Activated T-cell treated with anti-CD3 and anti-CD28 coated beads for 1 hour (primary cell): ENCODE measurements at places on chromosomes 11 and 22.

- no peak for DNase-seq
These were observed 2.3 kb downstream of the MYEOV start for GRCh38 chr11:69295995-69296889.

GRCh38 chr11:72774499-72774898, 19.3 kb downstream of the STARD10 start:
- no peak for DNase-seq

- no peak for DNase-seq
These were observed 92.1 kb downstream of the INSC start for GRCh38 chr11:15206791-15207190.

DNA sequence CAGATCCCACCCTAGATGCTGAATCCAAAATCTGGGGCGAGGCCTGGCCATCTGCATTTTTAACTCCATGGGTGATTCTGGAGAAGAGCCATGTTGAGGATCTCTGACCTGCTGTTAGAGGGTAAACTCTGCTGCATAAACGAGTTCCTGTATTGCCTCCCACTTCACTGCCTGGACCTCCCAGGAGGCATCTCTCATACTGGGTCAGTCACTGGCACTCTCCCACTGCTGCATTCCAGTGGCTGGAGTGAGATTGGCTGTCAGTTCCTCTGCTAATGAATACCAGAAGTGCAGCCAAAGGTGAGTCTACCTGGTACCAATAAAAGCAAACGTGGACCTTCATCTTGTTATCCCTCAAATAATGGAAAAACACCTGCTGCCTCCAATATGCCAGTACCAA, 10.3 kb downstream of the POLDIP3 start:
- no peak for DNase-seq

- no peak for DNase-seq
These were observed 45.4 kb upstream of the ATXN10 start for GRCh38 chr22:45626198-45626651.

GRCh38 chr11:129643031-129643721, 172.5 kb upstream of the TMEM45B start:
- DNase-seq: no peak

DNA sequence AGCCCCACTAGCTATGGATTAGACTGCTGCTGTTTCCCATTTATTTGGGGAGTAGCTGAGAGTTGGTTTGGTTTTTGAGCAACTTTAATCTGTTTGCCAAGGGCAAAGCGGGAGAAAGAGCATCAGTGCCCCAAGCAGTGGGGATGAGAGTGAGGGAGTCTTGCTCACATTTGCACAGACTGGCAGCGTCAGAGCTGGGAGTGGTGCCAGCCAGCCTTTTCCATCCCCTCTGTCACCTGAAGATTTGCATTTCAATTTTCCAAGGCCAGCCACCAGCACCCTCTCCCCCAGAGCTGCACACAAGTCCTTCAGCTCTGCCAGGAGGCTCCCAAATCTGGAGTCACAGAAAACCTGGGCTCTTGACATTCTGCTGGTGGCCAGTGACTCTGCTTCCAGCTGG, 21.0 kb upstream of the UVRAG start:
- no peak for DNase-seq

DNA sequence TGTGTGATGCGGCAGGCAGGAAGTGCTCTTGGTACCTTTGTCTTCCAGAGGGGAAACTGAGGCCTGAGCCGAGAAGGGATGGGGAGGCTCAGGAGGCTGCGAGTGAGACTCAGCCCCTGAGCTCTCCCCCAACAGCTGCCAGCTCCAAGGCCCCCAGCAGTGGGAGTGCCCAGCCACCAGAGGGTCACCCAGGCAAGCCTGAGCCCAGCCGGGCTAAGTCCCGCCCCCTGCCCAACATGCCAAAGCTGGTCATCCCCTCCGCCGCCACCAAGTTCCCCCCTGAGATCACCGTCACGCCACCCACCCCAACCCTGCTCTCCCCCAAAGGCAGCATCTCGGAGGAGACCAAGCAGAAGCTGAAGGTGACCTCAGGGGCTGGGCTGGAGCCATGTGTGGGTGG, 3.8 kb upstream of the SUSD2 start:
- DNase-seq: no peak

- no peak for DNase-seq
These were observed 17.8 kb downstream of the PRRG4 start for GRCh38 chr11:32847511-32847910.

- no peak for DNase-seq
These were observed 51.7 kb downstream of the ARHGAP42 start for GRCh38 chr11:100738701-100739270.

GRCh38 chr11:69307421-69307820, 13.5 kb downstream of the MYEOV start:
- no peak for DNase-seq

DNA sequence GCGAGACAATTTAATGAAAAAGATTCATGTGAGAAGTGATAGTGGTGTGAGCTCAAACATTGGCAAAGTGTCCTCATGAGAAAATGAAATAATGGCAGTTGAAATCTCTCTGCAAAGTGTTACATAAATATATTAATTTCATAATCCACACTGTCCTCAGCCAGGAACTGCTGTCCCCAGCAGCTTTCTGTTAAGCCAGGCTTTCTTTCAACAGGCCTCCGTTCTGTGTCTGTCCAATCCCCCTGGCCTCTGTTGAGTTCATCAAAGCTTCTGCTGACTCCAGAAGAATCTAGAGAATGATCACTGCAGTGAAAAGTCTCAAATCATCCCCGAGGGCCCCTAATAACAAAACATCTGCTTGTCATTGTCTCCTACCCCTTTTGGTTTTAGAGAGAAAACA, 10.0 kb upstream of the ASCC2 start:
- no peak for DNase-seq

DNA sequence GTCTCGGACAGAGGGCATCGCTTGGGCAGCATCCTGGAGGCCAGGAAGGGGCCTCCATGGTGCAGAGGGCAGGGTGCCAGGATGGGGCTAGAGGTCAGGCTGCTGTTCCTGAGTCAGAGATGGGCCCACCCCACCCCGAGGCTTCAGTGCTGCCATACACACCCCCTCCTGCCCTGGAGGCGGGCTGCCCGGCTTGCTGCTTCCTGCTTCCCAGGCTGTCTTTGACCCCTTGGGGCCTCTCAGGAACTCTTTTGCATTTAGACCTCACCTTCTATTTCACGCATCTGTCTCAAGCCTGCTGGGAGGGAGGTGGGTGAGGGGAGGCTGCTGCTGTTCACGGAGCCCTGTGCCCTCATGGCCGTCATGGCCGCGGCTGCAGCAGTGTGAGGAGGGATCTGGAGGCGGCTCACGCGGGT, 6.6 kb upstream of the GRAMD4 start:
- no peak for DNase-seq

- DNase-seq: no peak
These were observed 107.7 kb downstream of the CEP164 start for GRCh38 chr11:117435326-117435725.

DNA sequence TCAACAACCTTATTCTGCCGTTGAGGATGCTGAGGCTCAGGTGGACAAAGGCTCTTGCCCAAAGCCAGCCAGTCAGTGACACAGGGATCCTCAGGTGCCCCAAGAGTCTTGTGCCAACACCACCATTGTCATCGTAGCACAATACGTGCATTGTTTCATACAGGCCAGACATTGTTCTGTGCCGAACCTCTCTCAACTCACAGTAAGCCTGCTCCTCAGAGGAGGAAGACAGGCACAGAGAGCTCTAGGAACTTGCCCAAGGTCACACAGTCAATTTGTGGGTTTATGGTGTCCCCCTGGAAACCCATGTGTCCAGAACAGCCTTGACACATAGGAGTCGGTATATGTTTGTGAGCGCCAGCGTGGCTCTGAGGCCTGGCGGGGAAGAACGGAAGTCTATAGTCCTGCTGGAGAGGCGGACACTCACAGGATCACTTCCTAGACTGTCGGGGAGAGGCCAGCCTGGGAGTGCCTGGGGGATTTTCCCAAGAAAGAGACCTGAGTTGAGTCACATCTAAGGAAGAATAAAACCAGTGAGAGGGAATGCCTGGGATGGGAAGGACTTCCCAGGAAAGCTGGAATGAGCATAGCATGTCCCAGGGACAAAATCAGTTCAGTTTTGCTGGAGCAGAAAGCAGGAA, 20.2 kb downstream of the LIF start:
- DNase-seq: no peak

- peak; percentile 70 for DNase-seq
These were observed 99.7 kb upstream of the IGLL5 start for GRCh38 chr22:22787786-22788459.

DNA sequence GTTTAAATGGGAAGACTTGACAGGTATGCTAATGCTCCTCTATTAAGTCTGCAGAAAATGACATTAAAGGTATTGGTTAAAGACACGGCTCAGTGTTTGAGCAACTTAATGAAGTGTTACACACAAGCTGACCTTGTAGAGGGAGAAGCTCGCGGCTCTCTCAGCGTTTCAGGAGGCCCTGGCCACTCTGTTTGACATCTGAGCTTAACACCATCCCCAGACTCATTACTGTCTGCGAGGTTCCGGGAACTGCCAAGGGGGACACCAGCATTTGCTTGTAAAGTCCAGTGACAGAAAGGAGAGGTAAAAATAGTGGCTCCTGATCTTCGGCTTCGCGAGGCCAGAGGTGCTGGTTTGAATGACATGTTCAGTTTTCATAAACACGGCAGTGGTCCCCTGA, 540.7 kb upstream of the CADM1 start:
- DNase-seq: no peak

GRCh38 chr11:119793335-119793984, 64.5 kb upstream of the NECTIN1 start:
- DNase-seq: no peak

- DNase-seq: no peak
These were observed 983.5 kb downstream of the BRD1 start for GRCh38 chr22:48844056-48844675.

GRCh38 chr11:107697291-107697690, 14.6 kb downstream of the SLN start:
- no peak for DNase-seq

- no peak for DNase-seq
These were observed 76.8 kb upstream of the VPREB1 start for GRCh38 chr22:22167791-22168189.

- peak; percentile 7 for DNase-seq
These were observed 819 bp upstream of the KCNQ1OT1 start for GRCh38 chr11:2700415-2701211.

DNA sequence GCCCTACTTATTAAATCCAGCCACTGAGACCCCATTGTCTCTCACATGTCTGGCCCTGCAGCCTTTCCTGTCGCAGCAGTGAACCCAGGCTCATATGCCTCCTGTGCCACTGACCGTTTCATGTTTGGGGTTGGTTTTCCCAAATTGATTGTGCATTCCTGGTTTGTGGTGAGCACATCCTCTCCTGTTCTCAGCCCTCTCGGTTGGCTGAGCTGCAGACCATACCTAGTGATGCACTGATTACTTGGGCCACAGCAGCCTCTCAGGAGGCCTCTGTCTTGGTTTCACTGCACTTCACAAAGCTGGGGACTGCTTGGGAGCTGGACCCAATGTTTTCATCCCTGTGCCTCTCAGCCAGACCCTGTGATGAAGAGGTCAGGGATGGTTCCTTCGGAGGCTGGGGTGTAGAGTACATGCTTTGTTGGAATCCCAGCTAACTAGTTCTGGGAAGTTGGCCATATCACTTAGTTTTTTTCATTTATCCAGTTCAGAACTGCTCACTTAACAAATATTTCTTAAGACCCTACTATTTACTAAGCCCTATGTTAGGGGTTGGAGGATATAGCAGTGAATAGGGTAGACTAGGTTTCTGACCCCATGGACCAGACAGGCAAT, 30.9 kb downstream of the PARVA start:
- no peak for DNase-seq

DNA sequence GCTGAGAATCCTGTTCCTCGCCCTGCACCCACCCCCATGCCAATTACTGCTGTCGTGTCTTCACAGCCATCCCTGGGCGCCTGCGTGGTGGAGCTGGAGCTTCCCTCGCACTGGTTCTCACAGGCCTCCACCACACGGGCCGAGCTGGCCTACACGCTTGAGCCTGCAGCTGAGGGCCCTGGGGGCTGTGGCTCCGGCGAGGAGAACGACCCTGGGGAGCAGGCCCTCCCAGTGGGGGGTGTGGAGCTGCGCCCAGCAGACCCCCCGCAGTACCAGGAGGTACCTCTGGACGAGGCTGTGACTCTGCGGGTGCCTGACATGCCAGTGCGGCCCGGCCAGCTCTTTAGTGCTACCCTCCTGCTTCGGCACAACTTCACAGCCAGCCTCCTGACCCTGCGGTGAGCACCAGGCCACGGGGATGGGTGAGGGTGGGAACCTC, 4.3 kb downstream of the TMEM132A start:
- no peak for DNase-seq

GRCh38 chr11:2132246-2132645, 6.9 kb downstream of the IGF2 start:
- DNase-seq: no peak

DNA sequence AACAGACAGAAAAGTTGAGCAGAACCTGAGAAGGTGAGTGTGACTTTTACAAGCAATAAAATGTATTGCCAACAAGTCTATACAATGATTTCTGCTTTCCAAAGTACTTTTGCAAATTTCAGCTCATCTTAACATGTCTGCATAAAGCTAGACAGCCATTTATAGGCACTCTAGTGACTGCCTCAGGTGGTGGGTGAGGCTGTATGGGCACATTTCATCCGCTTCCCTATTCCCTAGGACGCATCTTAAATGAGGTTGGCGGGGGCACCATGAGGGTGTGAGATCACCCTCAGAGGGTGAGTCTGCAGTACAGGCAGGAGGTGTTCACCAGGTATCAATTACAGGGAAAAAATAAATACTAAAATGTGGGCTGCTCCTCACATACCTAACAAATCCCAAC, 110.1 kb downstream of the ETS1 start:
- no peak for DNase-seq

GRCh38 chr11:68116126-68116525, 5.1 kb downstream of the CHKA start:
- DNase-seq: no peak

- no peak for DNase-seq
These were observed 65.5 kb downstream of the BMAL1 start for GRCh38 chr11:13343067-13343466.

DNA sequence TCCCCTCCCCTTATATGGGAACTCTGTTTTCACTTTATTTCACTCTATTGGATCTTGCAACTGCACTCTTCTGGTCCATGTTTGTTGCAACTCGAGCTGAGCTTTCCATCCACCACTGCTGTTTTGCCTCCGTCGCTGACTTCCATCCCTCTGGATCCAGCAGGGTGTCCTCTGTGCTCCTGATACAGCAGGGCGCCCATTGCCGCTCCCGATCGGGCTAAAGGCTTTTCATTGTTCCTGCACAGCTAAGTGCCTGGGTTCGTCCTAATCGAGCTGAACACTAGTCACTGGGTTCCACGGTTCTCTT, 11.1 kb upstream of the CCDC117 start:
- DNase-seq: no peak
